GM04504 (cell line): ENCODE measurements at places on chromosomes 13 and 19.

- peak; percentile 61 for DNase-seq
Measured at GRCh38 chr19:40465025-40465556, 454 bp downstream of the BLVRB start.

- no peak for DNase-seq
Measured at GRCh38 chr13:113364901-113365582, 1.1 kb upstream of the GRTP1 start.

DNA sequence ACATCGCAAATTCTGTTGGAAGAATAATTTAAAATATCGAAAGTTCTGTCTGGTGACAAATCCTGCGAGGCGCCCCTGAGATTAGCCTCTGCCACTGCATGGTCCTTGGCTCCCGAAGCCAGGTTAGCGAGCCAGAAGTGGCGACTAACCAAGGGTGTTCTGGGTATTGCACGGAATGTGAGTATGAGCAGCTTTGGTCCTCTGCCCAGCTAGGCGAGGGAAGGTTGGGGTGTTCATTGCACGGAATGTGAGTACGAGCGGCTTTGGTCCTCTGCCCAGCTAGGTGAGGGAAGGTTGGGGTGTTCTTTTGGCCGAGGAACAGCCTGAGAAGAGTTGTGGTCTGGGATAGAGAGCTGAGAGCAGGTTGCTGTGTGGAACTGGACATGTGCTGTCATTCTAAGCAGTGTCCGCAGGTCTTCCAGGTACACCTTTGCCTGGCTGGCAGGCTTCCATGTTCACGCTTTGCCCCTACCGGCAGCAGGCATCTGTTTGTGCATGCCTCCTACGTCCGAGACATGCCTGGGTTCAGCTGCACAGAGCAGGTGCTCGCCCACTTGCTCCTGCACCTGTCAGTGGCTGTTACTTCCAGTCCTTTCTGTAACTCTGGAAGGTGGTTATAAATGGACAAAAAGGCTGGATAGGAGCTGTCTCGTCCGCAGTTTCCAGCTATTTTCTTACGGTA lies 18.3 kb upstream of the TEX29 start:
- DNase-seq: no peak

GRCh38 chr13:109869312-109870237 lies 83.2 kb upstream of the IRS2 start:
- DNase-seq: peak; percentile 12

- DNase-seq: no peak
Measured at GRCh38 chr13:42355092-42355485, 83.1 kb downstream of the AKAP11 start.

DNA sequence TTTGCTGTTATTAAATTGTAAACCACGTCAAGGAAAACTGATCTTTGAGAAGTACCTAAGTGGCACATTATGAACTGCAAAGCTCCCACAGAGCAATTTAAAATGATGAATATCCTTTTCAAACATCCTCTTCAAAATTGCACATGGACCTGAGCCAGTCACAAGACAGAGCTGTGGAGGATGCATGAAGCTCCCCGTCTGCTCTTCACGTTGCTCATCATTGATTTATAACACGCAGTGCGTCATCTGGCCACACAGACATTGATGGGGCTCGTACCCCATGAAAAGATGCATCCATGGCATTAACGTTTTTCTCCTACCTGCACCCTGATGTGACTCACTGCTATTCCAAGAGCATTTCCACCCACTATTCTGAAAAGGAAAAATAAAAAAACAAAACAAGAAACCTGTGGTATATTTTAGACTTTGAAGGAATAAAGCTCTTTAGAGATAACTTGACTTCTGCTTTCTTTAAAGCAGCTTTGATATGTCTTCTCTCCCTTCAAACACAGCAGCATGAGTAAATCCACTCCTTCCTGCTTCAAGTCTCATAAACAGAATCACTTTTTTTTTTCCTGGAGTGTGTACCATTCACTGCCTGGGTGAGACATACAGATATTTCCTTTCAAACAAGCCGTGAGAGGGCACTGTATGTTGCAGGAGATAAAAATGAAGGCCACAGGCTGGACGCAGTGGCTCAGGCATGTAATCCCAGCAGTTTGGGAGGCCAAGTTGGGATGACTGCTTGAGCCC lies 7.2 kb upstream of the SERTM1 start:
- DNase-seq: no peak

DNA sequence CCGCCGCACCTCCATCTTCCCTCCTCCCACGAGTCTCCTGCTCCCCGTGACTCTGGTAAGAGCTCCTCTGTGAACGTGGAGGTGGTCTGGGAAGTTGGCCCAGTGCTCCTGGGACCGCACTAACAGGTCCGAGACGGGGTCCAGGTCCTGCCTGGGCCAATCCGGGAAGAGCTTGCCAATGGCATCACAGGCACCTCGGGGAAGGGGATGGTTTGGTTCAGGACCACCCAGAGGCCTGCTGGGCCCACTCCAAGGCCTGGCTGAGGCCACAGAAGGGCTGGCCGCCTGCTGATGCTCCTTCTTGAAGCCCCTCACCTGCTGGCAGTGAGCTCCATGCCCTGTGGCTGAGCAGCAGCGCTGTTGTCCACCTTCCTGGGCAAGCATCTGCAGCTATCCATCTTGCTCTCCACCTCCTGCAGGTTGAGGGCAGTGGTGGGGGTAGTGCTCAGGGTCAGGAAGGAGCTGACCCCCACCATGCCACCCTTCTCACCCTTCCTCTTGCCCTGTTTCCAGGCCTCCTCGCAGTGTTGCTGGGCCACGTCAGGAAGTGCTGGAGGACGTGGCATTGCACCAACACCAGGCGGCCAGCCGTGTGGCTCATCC lies 41.2 kb upstream of the TPM4 start:
- no peak for DNase-seq

DNA sequence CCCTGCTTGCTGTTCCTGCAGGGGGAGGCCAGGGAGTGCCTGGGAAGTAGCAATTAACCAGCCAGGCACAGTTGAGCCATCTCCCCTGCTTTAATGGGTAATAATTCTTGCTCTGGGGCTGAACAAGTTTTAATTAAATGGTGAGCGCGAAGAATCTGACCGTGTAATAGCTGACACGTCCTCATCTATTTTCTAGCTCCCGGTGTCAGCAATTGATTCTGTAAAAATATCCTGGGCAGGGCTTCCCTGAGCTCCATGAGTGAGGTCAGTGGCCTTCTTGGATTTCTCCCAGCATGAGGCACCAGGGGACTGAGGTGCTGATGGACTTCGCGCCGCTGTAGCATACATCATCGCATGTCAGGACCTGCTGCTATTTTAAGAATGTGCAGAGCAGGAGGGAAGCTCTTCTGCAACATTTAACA lies 26.9 kb downstream of the SIPA1L3 start:
- no peak for DNase-seq

DNA sequence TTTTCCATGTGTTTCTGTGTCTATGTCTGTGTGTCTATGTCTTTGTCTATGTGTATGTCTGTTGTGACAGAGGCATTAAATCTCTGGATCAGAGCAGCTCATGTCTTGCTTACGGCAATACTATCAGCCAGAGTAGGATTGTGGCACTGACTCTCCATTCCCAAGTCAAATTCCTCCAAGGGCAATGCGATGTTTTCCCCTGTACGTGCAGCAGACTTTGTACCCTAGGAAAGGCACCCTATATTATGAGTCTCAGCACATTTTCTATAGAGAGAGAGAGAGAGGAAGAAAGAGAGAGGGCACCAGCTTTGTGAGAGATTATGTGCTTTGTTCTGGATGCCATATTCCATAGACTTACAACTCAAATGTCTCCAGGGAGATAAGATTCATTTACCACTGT lies 11.1 kb downstream of the CYP4F3 start:
- no peak for DNase-seq

- no peak for DNase-seq
Measured at GRCh38 chr13:76049376-76049746, 413.2 kb downstream of the LMO7 start.

DNA sequence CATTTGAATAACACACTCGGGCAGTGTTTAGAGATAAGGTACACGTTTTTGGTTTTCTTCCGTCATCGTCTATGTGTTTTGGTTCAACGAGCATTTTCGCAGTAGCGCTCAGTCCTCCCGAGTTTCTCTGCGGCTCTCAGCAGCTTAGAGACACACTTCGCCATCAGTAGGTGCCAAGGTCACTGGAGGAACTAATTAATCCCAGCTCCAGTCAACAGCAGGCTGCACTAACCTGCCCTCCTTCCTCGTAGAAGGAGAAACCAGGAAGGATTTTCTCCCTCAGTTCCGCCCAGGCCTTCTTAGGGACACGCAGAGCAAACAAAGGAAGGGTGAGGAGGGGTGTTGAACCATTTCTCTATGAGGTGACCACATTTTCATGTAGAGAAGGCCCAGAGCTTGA lies 12.6 kb downstream of the MBNL2 start:
- no peak for DNase-seq

DNA sequence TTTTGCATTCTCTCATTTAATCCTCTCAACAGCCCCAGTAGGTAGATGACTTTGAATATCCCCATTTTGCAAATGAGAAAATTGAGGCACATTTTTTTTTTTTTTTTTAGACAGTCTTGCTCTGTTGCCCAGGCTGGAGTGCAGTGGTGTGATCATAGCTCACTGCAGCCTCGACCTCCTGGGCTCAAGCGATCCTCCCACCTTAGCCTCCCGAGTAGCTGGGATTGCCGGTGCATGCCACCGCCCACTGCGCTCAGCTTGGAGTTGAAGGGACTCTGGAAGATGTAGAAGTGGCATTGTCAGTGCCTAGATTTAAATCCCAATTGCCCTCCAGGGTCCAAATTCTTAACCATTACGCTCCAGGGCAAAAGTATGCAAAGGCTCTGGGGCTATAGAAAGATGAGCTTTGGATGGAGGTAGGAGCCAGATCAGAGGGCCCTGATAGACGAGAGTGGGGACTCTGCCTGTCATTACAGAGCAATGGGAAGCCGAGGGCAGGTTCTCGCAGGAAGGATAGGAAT lies 813 bp upstream of the MCOLN1 start:
- DNase-seq: no peak

GRCh38 chr13:44394658-44395057 lies 21.0 kb downstream of the SERP2 start:
- no peak for DNase-seq

- no peak for DNase-seq
Measured at GRCh38 chr19:17418710-17419109, 1.1 kb upstream of the MVB12A start.

- no peak for DNase-seq
Measured at GRCh38 chr13:67353031-67353430, 122.9 kb upstream of the PCDH9 start.

- no peak for DNase-seq
Measured at GRCh38 chr13:42458193-42458592, 115.8 kb upstream of the TNFSF11 start.

- DNase-seq: no peak
Measured at GRCh38 chr13:100543872-100544602, 44.6 kb downstream of the GGACT start.

GRCh38 chr13:79812070-79812850 lies 331.3 kb downstream of the NDFIP2 start:
- DNase-seq: no peak

DNA sequence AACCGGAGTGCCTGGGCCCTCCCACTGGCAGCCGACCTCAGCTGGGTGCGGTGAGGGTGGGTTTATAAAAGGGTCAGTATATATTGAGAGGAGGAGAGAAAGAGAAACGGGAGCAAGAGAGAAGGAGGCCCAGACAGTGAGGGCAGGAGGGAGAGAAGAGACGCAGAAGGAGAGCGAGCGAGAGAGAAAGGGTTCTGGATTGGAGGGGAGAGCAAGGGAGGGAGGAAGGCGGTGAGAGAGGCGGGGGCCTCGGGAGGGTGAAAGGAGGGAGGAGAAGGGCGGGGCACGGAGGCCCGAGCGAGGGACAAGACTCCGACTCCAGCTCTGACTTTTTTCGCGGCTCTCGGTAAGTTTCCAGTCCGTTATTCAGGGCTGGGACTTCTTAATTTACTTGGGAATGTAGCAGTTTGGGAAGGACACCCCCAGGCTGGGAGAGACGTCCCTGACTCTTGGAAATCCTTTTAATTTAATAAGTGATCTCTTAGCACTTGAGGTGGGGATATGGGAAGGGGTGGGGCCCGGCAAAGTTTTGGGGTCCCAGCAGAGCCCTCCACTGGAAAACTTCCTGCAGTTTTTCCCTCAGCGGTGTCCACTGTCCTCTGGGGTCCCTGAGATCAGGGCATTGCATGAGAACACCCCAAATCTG lies at the start of gene EMP3:
TSS of gene EMP3 (plus strand) at position 288 of the 646 bp plus-strand sequence. CDS start 1,293 bp downstream, outside the sequence.
- peak; percentile 84 for DNase-seq

DNA sequence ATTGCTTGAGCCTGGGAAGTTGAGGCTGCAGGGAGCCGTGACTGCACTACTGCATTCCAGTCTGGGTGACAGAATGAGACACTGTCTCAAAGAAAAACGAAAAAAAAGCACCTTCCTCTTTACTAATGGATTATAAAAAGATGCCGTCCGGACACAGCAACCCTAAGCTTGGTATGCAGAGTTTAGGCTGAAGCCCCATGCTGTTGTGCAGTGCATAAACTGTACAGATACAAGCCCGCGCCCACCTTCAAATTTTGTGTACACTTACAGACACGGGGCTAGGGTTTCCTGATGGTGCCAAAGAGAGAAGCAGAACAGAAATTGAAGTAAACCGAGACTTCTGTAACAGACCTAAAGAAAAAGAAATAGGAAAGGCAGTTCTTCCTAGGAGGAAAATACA lies 9.0 kb downstream of the LPAR6 start:
- DNase-seq: no peak

GRCh38 chr13:78228211-78228610 lies 309.6 kb upstream of the EDNRB start:
- DNase-seq: no peak

- no peak for DNase-seq
Measured at GRCh38 chr19:34084396-34085145, 87.7 kb upstream of the LSM14A start.

DNA sequence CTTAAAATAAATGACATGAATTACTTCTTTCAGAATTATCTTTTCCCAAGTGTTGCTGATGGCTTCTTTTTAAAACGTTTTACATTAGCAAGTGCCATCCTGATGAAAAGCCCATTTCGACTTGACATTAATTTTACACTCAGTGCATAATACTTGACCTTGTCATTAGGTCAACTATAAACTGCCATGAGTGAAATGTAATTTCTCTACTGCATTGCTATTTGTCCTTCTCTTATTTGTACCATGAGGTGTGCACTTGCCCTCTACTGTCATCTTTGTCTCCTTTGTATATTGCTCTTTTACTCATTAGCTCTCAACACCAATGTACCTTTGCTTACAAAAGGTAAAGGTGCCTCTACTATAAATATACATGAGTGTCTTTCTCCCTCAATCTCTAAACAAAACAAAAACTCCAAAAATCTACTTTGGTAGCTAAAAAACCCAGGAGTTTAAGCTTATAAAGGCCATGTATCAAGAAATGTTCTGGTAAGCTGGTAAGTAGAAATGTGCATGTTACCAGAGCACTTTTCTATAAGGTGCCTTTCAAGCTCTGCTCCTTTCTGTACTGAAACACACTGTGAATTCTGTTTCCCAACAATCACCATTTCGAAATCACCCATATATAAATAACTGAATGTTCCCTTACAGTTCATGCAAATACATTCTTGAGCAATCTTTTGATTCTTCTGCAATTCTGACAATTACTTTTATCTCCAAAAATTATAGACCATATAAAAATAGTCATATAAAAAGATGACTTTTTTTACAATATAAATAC lies 351.4 kb downstream of the SLITRK5 start:
- no peak for DNase-seq
